GM23338 (cell line): ENCODE measurements at places on chromosomes 12 and 14.
A peak's percentile ranks its signal among the peaks of the same experiment; 100 is the strongest.

- DNase-seq = no peak
Measured at GRCh38 chr12:115949675-115950074, 327.8 kb downstream of the MED13L start.

- DNase-seq = no peak
Measured at GRCh38 chr14:101889898-101890297, 74.5 kb upstream of the DYNC1H1 start.

- no peak for DNase-seq
Measured at GRCh38 chr14:79395061-79395460, 816.2 kb downstream of the DIO2 start.

GRCh38 chr12:89181271-89181920 is 170.9 kb downstream of the DUSP6 start:
- no peak for DNase-seq

- DNase-seq = peak; percentile 97
Measured at GRCh38 chr14:89399594-89400068, 17.4 kb downstream of the FOXN3 start.

GRCh38 chr12:47396902-47397663 is 308.7 kb downstream of the RPAP3 start:
- no peak for DNase-seq

DNA sequence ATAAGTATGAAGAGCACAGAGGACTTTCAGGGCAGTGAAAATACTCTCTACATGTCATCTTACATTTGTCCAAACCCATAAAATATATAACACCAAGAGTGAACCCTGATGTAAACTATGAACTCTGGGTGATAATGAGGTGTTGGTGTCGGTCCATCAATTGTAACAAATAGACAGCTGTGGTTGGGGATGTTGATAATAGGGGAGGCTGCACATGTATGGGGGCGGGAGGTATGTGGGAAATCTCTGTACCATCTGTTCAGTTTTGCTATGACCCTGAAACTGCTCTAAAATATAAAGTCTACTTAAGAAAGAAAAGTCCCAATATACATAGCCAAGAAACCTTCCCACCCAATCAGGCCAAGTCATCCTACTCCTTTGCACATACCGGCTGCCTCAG is 88.5 kb downstream of the GPR135 start:
- DNase-seq = no peak
